ENCODE measurements at places on chromosomes 5 and 9.

DNA sequence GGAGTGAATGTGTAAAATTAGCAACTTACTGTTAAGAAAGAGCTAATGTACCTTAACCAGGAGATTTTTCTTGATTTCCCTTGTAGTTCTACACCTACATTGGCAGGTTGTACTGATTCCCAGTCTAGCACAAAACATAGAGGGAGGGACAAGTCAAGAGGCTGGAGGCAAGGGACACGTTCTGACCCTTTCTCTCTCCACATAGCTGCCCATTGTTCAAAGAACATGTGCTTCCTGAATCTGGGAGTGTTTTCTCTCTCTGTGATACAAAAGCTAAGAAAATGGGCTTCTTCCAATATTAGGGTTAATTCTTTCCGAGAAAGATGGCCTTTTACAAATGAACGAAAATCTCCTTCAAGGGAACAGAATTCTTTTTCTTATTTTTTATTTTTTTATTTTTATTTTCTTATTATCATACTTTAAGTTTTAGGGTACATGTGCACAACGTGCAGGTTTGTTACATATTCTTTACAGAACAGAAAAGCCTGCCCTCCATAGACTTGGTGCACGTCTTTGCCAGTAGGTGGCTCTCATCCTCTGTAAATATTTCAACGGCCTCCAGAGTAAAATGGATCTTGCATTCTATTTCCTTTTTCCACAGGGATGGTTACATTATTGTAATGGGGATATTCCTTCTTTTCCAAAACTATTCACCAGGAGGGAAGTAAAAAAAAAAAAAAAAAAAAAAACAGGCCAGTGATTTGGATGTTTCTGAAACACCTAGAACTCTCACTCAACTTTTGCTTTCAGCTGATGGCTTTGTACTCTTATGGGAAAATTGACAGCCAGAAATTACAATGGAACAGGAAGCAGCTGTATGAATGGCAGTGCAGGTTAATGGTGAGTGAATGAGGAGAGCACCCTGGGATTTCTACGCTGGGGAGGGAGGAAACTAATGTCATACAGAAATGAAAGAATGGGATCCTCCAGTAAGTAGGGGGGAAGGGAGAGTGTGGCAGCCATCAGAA lies 13.1 kb upstream of the IFNA5 start:
- no peak for DNase-seq

- no peak for DNase-seq
These were observed 136.1 kb downstream of the MARCHF11 start for GRCh38 chr5:16043349-16043965.

GRCh38 chr9:85142496-85142911 lies 473.0 kb downstream of the NTRK2 start:
- no peak for DNase-seq

DNA sequence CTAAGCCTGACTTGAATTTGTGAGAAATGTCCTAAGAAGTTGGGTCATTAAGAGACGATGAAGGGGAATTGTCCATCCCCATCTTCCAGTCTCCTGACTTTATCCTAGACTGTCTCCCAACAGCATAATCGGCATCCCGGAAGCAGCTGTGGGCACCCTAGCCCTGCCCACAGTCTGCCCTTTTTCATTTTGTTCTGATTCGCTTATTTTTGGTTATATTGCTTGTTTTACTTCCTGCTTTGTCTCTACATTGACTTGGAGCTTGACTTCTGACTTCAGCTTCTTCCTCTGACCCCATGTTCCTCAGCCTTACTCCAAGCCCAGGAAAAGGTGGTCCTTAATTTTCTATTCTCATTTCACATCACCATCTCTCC lies 41.8 kb downstream of the UGCG start:
- no peak for DNase-seq

- DNase-seq: no peak
These were observed 16.5 kb upstream of the SPDL1 start for GRCh38 chr5:169567079-169567478.

- no peak for DNase-seq
These were observed 359.3 kb downstream of the LRRC70 start for GRCh38 chr5:62937661-62938558.

GRCh38 chr5:83488821-83489220 lies 17.3 kb downstream of the VCAN start:
- DNase-seq: no peak

GRCh38 chr5:96256795-96257470 lies 176.1 kb downstream of the PCSK1 start:
- no peak for DNase-seq

All from activated effector memory CD4-positive, alpha-beta T cell treated with Interleukin-2 at 50 U/mL for 16 hours (primary cell).